Natural killer cell (primary cell): ENCODE measurements at places on chromosomes 5 and 9. TPM values are rescaled to one million over a fixed set of nuclear protein-coding genes. Genes with fewer than 3 reads are reported as not detected.

Gene SPATA31C1
- not detected for total RNA-seq

Gene POU5F2
- total RNA-seq: 4.4 TPM

Gene EQTN
- not detected for total RNA-seq

Gene SHC3
- total RNA-seq: 0.09 TPM

GRCh38 chr5:59485107-59485506 is 408.4 kb downstream of the PDE4D start:
- DNase-seq: no peak

GRCh38 chr9:69812068-69813000 is 8.3 kb upstream of the CFAP95 start:
- no peak for DNase-seq
